ENCODE measurements at places on chromosomes 5 and 9.

DNA sequence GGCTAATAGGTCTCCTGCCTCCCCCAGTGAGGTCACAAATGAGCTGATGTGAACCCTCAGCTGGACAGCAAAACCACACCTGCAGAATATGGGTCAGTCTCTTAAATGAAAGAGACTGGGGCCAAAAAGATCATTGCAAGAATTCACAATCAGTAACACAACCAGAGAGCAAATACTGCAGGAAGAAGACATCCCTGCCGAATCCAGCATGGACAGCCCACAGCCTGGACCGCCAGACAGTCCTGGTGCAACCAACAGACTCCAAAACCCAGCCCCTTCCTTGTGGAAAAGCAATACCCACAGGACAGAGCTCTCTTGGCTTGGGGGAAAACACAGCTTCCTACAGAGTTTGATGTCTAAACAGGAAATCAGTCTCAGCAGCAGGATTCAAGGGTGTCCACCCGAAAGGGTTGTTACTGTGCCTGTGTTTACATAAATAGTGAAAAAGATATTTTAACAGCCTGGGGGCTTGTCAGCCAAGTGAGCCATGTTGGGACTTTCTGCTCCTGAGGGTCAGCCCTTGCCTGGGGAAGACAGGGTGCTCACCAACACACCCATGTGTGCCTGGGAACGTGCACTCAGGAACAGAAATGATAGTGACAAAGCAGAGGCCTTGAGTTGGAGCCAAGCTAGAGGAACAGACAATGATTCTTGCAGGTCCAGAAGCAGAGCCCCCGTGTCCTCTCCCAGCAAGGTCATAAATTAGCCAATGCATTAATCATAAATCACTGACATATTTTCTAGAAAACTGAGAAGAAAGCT, 106.2 kb downstream of the SEMA5A start:
- DNase-seq, result no peak

DNA sequence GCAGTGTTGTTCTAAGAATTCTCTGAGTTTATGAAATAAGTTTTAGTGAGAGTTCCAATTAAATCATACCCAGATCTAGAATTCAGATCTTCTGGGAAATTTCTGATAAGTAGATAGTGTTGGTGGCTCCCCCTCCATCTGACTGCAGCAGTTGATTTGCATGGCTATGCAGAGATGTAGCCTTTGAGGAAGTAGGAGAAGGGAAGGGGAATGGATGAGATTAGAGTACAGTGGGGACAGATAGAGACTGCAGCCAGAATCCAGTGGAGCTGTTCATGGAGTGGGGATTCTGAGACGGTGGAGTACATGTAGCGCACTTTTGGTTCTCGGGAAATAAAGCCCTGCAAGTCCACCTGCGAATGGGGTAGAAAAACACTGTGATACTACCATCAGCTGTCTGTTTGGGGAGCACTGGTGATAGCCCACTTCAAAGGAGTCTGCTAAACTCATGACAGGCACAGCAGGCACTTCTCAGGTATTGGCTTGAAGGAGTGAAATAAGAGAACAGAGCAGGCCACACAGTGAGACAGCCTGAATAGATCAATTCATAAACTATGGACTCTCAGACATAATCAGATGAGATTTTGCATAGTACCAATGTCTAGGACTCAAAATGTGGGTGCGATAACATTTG, 96.8 kb downstream of the ALDH1A1 start:
- no peak for DNase-seq

GRCh38 chr9:36779582-36779981, 206.9 kb downstream of the MELK start:
- DNase-seq, result no peak

- no peak for DNase-seq
These were observed 68.6 kb upstream of the IRX4 start for GRCh38 chr5:1951165-1951816.

- DNase-seq, result peak; percentile 96
These were observed 12.0 kb downstream of the PDGFRB start for GRCh38 chr5:150143350-150144245.

- no peak for DNase-seq
These were observed at the start of gene IFNE for GRCh38 chr9:21482213-21482612. Gene IFNE (minus strand): TSS chr9:21482313. CDS start chr9:21481694, 619 bp downstream.

DNA sequence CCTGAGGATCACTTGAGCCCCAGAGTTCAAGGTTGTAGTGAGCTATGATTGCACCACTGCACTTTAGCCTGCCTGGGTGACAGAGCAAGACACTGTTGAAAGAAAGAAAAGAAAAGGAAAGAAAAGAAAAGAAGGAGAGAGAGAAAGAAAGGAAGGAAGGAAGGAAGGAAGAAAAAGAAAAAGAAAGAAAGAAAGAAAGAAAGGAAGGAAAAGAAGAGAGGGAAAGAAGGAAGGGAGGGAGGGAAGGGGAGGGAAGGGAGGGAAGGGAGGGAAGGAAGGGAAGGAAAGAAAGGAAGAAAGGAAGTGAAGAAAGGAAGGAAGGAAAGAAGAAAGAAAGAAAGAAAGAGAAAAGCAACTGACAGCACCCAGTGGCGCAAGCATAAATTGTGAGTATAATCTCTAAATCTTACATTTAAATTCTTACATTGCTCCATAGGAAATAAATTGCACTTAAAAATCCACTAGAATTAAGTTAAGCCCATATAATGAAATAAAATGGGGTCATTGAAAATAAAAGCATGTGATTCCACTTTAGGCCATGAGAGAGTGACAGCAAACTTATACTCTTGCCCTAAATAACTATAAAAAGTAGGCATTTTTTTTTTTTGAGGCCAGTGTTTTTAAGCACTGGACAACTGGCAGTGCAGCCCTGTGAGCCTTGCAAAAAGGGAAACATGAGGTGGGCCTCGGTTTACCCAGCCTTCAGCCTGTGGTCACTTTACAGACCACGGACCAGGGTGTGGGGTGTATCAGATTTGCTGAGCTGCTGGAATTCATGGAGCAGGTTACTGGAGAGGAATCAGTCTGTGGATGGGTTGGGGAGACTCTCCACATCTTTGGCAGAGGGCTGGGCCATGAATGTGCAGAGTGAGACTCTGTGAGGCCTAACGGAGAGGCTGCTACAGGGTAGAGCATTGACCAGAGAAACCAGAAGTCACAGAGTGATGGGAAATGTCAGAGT, 175.5 kb downstream of the TTLL11 start:
- no peak for DNase-seq

DNA sequence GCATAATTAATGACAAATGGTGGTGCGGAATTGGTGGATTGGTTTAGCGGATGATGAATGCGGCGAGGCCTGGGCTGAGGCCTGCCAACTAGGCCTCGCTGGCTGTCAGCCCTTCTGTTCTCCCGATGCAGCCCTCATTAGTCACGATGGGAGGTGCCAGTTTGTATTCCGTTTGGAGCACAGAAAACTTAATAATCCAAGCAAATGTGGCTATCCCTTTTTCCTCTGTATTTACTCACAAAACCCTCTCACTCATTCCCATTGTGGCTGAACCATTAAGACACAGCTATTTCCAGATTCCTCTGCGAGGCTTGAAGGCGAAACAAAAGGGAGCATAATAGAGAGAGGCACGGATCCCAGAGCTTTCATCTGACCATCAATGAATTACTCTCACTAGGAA, 114.3 kb downstream of the MVB12B start:
- DNase-seq, result peak; percentile 14

DNA sequence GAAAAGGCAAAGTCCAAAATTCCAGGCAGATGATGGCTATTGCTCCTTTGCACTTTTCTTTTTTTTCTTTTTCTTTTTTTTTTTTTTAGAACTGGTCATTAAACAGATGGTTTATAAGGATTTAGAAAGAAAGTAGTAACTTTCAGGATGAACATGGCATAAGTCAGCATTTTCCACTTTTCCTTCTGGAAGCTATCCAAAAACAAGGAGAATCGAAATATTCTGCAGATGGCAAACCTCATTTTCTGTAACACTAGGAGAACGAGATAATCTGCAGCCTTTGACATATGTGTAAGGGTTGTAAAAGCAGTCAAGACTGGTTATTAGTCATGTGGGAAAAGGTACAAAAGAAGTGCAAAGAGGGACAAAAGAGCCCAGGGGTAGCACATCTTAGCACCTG, 69.1 kb upstream of the PUM3 start:
- DNase-seq, result no peak

DNA sequence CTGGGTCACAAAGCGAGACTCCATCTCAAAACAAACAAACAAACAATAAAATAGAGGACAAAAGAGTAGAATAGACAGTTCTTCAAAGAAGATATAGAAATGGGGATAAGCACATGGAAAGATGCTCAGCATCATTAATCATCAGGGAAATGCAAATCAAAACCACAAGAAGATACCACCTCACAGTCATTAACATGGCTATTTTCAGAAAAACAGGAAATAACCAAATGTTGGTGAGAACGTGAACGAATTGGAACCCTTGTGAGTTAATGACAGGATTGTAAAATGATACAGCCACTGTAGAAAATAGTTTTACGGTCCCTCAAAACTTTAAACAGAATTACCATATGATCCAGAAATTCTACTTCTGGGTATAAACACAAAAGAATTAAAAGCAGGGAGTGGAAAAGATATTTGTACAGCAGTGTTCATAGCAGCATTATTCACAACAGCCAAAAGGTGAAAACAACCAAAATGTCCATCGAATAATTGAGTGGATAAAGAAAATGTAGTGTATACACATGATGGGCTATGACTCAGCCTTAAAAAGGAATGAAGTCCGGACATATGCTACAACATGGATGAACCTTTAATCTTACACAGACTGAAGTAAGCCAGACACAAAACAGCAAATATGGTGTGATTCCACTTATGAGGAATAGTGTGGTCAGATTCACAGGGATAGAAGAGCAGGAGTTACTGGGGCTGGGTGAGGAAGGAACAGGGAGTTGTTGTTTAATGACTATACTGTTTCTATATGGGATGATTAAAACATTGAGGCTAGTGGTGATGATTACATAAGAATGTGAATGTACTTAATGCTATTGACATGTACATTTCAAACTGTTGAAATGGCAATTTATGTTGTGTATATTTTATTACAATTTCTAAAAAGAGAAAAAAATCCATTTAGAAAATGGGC, 19.7 kb downstream of the OR2V2 start:
- DNase-seq, result no peak

DNA sequence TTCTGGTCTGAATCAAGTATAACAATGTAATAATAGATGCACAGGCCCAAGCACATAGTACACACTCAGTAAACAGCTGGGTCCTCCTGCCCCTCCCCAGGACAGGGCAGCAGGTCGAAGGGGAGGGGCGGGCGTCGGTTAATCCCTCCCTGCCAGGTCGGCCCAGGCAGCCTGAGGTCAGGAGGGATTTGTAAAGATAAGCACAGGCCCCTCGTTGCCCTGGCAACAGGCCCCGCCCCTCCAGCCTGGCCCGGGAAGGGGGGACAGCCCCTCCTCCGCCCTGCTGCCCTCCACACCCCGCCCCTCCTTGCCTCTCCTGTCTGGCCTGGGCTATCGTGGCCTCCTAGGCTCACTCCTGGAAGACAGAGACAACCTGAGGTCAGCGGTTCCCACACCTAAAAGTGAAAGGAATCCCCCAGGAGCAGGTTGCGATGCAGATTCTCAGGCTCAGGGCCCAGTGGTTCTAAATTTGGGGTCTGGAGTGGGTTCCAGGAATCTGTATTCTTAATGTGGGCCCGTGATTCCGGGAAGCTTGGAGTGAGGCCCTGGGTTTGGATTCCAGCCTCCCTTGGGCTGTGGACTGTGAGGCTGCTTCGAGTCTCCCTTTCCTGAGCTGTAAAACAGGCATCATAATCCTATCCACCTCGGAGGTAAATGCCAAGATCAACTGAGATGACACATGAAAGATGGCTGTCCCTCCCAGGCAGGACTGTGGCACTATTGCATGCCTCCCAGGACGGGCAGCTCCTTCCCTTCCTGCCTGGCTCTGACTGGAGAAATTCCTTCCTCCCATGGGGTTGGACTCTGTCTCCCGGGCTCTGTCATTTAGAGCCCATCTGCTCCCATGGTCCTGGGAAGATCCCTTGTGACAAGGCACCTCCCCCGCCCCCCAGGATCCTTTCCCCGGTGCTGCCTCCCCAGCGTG, 4.4 kb downstream of the CRB2 start:
- no peak for DNase-seq

DNA sequence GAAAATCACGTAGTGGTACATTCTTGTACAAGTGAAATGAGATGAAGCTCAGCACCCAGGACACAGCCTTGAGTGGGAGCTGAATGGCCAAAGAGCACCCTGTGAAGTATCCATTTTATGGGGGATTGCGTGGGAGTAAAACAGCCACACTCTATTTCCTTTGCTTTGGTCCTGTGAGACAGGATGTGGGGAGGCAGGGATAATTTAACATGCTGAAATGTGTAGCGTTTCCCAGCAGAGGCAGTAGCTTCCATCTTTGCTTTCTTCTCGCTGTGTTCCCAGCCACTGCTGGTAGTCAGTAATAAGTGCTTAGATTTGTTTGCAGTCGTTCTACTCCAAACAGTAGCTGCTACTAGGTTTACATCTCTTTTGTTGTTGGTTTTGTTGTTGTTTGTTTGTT, 4.4 kb downstream of the IL31RA start:
- DNase-seq, result no peak

- DNase-seq, result no peak
These were observed 10.0 kb downstream of the ZSWIM6 start for GRCh38 chr5:61342071-61342501.

DNA sequence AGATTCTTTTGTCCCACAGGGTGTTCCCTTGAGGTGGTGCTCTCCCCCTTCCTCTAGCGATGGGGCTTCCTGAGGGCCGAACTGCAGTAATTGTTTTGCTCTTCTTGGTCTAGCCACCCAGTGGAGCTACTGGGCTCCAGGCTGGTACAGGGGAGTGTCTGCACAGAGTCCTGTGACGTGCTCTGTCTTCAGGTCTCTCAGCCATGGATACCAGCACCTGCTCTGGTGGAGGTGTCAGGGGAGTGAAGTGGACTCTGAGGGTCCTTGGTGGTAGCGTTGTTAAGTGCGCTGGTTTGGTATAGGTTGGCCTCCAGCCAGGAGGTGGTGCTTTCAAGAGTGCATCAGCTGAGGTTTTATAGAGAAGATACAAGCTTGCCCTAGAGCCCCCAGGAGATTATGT, 20.4 kb upstream of the CEP72 start:
- DNase-seq, result no peak

DNA sequence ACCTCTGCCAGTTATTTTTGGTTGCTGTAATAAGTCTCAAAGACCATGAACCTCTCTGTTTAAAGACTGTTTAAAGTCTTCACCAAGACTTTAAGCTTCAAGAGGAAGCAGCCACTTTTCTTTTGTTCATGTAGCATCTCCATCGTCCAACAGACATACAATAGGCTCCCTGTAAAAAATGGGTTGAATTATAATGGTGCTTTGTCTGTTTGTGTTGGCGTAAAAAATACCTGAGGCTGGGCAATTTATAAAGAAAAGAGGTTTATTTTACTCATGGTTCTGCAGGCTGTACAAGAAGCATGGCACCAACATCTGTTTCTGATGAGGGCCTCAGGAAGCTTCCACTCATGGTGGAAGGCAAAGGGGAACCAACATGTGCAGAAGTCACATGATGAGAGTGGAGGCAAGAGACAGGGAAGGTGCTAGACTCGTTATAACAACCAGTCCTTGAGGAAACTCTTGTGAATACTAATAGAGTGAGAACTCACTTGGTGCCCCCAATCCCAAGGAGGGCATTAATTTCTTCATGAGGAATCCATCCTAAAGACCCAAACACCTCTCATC, 126.3 kb upstream of the RPS23 start:
- no peak for DNase-seq
